ENCODE measurements at places on chromosomes 7 and 10. TPM values are rescaled to one million over a fixed set of nuclear protein-coding genes. Genes with fewer than 3 reads are reported as not detected.

Gene HOXA6
- not detected for total RNA-seq

Gene SPAG6
- total RNA-seq: 0.12 TPM

Gene FANK1
- total RNA-seq: 0.69 TPM

Gene CHN2
- total RNA-seq: 7.5 TPM

Gene BAMBI
- total RNA-seq: 39.5 TPM

Gene XRCC2
- 33.2 TPM for total RNA-seq

Gene NUPR2
- not detected for total RNA-seq

Gene TET1
- total RNA-seq: 82.5 TPM

Gene OR2A42
- total RNA-seq: 0.27 TPM

Gene SUN1
- total RNA-seq: 145 TPM

Gene FBXO24
- total RNA-seq: 2.4 TPM

Gene PNLIP
- total RNA-seq: not detected

Gene WDFY4
- not detected for total RNA-seq

Gene AMZ1
- 0.73 TPM for total RNA-seq

Gene CLCN1
- 0.23 TPM for total RNA-seq

Gene ITGA8
- not detected for total RNA-seq

Gene OPN1SW
- not detected for total RNA-seq

Gene PIP
- not detected for total RNA-seq

Gene ARF5
- 196 TPM for total RNA-seq

Gene CLDN3
- 24.1 TPM for total RNA-seq

Gene LAMB4
- not detected for total RNA-seq

Gene ACHE
- 3.7 TPM for total RNA-seq

Gene VSTM4
- 0.23 TPM for total RNA-seq

Gene HOXA4
- total RNA-seq: not detected

Gene LLCFC1
- total RNA-seq: not detected

Gene PPP1R9A
- total RNA-seq: 31.8 TPM

Gene CYP2C19
- total RNA-seq: 0.35 TPM

Gene AEBP1
- 42.0 TPM for total RNA-seq

Gene RINT1
- 31.4 TPM for total RNA-seq

Gene SPDYE16
- not detected for total RNA-seq

Gene VKORC1L1
- total RNA-seq: 30.3 TPM

Gene TAF3
- 6.4 TPM for total RNA-seq

Gene AKR1C3
- total RNA-seq: 6.9 TPM

Gene EVX1
- not detected for total RNA-seq

Gene TACR2
- total RNA-seq: 0.54 TPM

Gene ZNF518A
- total RNA-seq: 44.6 TPM

Gene POM121
- total RNA-seq: 39.8 TPM

Gene CEP55
- 15.0 TPM for total RNA-seq

Gene CRPPA
- 0.45 TPM for total RNA-seq

Gene SLC26A5
- total RNA-seq: 0.49 TPM

Gene FGL2
- not detected for total RNA-seq
